Motor neuron (in vitro differentiated cells): ENCODE measurements at places on chromosomes 12 and 14. TPM values are rescaled to one million over a fixed set of nuclear protein-coding genes. Genes with fewer than 3 reads are reported as not detected.

DNA sequence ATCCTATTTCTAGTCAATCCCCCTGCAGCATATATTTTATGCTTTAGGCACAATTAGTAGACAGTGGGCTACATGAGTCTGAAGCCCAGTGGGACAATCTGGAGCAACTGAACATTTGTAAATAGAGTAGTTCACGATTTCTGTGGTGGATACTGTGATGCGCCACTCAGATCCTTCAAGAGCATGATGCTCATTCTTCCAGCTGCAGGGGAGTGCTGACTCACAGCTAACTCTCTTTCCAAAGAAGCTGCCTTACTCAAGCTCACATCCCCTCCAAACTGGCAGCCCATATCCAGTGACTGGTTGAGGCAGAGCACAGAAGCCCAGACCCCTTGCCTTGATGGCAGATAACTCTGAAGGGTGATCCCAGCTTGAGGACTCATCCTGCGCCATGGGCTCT, 224.2 kb upstream of the EEA1 start:
- no peak for ATAC-seq

- ATAC-seq, result no peak
These were observed 29.5 kb downstream of the YAF2 start for GRCh38 chr12:42208574-42208973.

DNA sequence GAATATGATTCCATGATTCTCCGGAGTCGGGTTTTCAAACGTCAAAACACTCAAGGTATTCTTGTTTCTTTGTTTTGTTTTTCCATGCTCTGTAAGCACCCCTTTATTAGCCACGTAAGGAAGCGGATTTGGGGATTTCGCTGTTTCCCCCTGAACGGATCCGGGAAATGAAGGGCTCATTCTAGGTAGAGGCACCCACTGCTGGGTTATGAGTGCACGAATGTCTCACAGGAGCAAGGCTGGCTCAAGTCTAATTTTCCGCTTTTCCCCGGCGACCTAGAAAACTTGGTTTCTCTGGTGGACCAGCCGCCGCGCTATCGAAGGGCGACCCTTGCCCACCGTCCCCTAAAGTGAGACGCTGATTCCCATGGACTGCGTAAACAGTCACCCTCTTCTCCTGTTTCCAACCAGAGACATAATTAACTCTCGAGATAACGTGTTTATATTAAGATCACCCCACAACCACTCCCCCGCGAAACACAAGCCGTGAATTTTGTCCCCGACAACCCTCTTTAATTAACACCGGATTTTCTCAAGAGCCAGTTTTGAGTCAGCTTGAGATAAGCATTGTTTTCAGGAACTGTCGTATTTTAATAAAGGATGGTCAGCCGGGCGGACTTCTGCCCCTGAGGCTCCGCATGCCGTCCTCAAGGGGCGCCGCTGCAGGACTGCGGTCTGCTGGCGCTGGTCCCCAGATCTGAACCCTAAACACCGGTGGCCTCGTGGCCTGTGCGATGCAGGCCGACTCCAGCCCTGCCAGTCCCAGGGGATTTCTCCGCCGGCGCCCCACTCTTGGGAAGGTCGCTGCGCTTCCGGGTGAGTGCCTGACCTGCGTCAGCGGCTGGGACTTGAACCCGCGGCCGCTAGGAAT, 515 bp upstream of the ABCC9 start:
- peak; percentile 13 for ATAC-seq

- no peak for ATAC-seq
These were observed 43.9 kb upstream of the DLK1 start for GRCh38 chr14:100682749-100683148.

DNA sequence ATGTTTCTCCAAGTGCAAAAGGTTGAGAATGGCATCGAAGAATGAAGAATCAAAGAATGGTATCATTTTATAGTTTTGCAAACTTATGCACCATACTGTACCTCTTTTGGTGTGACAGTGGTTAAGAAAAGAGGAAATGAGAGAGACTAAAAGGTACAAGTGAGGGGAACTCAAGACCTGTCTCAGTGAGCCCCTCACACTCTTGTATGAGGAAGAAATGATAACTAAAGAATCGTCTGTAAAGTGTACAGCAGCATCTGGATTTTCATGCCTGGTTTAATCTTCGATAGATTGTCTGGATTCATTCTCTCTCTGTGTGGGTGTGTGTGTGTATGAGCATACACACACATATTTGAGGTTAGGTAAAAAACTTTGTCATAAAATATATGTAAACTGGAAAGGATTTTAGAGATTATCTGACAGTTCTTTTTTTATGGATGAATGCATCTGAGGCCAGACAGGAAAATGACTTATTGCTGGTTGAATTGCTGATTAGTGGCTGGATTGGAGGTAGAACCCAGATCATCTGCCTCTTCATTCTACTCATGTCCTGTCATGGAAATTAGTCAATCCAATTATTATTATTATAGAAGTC, 16.0 kb upstream of the SLC38A2 start:
- ATAC-seq, result no peak

GRCh38 chr12:129635021-129635685, 268.7 kb downstream of the TMEM132D start:
- ATAC-seq, result no peak

DNA sequence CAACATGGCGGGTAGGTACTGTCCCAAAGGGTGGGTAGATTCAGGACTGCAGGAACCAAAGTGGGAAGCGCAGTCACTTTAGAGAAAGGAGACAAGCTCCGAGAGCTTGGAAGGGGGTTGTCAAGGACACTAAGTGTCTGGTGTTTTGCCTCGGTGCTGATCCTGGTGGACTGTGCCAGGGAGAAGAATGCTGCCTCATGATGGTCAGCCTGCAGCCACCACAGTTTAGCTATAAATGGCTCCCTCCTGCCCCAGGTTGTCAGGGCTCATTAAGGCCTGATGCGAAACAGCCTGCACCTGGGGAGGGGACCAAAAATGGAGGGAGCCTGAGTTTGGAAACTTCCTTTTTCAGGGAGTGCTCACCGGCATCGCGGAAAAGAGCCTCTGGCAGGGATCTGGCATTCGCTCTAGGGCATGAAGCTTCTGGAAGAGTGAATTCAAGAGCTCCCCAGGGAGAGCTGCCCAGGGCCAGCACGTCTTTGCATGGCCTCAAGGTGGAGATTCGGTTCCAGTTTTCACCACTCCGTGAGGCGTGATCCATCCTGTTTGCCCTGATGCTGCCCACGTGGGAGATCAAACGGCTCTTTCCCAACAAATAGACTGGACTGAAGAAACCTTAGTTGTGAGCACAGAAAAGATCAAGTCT, 164.0 kb downstream of the FOXN3 start:
- peak; percentile 43 for ATAC-seq

DNA sequence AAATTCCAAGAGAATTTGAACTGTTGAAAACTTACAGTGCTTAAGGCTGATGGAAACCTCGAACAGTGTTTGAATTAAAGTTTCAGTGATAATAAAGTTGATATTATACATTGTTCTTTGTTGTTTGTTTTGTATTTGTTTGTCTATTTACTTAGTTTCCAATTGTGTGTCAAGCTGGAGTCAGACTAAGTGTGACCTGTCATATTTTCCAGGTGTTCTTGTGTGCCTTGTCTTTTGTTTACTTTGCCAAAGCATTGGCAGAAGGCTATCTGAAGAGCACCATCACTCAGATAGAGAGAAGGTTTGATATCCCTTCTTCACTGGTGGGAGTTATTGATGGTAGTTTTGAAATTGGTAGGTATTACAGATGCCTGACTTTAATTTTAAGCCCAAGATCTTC, 6.0 kb downstream of the SLCO1C1 start:
- ATAC-seq, result no peak

DNA sequence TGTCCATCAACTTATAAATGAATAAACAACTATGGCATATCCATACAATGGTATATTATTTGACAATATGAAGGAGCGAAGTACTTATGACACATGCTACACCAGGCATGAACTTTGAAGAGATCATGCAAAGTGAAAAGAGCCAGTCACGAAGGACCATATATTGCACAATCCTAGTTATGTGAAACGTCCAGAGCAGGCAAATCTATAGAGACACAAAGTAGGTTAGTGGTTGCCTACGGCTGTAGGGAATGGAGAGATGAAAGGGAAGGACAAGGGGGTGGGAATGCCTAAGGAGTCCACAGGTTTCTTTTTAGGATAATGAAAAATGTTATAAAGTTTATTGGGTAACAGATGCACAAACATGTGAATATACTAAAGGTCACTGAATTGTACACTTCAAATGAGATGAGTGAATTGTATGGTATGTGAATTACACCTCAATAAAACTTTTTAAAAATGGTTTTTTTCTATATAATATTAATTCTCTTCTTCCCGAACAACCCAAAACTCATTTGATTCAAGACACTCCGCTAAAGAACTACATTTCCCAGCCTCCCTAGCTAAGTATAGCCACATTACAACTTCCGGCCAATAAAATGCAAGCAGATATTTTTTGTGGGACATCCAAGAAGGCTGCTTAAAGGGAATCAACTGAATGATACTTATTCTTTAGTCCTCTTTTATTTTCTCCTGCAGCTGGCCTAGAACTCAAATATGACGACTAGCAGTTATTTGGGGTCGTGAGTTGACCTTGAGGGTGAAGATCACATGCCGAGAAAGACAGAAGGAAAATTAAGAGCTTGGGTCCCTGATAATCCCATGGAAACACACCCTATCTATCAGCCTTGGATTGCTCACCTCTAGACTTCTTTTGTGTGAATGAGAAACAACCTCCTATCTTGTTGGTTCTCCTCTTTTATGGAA, 187.2 kb downstream of the TTC8 start:
- no peak for ATAC-seq

DNA sequence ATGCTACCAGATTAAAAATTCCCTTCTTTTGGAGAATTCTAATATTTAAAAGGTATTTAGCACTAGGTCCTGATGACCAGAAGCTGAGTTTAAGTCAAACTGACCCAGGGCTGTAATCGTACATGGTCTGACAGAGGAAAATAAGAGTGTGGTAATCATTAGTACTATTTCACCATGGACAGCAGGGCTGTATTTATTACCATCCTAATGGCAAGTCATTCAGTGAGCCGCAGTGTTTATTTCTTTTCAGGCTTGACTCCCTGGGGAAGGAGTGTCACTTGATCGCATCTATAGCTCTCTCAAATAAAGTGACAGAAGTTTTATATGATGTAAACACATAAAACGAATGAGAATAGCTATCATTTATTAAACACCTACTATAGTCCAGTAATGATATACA, 261.8 kb downstream of the BTG1 start:
- ATAC-seq, result peak; percentile 97

- ATAC-seq, result no peak
These were observed 41.1 kb downstream of the GRIP1 start for GRCh38 chr12:66637699-66638301.

- peak; percentile 60 for ATAC-seq
These were observed 135.7 kb upstream of the SLC16A7 start for GRCh38 chr12:59459966-59460660.

DNA sequence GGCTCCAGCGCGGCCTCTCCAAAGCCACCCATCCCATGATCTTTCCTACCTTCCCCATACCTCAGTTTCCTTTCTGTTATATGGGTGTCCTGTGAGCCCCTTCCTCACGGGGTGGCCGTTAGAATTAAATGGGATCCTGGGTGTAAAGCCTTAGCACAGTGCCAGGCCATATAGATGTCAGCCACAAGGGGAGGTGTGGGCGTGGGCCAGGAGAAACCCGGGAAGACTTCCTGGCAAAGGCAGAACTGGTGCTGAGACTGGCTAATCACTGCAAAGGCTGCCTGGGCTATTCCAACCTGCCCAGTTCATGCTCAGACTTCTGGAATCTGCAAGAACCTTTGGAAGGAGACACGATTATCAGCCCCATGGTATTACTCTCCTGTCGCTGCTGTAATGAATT, 11.0 kb upstream of the NCOR2 start:
- ATAC-seq, result no peak

GRCh38 chr12:46401662-46402061, 29.1 kb upstream of the SLC38A2 start:
- ATAC-seq, result peak; percentile 47

DNA sequence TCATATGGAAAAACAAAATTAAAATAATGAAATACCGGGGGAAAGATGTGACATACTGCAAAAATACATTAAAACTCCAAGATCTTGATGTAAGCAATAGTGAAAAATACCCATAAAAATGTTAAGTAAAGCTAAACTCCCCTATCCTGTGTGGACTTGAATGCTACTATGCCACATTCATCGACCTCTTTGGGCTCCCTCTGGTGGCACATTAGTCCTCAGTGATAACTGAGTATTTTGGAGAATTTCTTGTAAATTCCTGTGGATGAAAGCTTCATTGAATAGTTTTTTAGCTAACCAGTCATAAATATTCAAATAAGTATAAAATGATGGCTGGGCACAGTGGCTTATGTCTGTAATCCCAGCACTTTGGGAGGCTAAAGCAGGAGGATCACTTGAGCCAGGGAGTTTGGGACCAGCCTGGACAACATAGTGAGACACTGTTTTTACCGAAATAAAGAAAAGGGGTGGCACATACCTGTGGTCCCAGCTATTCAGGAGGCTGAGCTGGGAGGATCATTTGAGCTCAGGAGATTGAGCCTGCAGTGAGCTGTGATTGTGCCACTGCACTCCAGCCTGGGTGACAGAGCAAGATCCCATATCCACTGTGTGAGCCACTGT, 42.4 kb upstream of the SGPP1 start:
- ATAC-seq, result no peak

- ATAC-seq, result no peak
These were observed 203.6 kb downstream of the GXYLT1 start for GRCh38 chr12:41941079-41941478.

DNA sequence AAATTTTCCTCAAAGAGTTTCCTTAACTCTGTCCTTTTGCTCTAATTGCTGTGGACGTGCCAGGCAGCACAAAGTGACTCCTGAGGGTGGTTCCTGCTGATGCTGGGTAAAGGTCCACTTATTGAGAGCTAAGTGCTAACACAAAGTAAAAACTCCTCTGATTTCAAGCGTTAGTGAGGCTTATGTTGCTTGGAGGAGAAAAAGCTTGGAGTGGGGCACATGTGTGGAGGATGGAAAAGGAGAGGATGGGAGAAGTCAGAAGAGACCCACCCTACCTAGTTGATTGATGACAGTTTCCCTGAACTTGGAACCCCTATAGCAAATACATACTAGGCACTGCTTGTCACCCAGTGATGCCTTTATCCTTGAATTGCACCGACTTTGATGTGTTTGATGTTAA, 10.1 kb upstream of the SLC11A2 start:
- ATAC-seq, result no peak

DNA sequence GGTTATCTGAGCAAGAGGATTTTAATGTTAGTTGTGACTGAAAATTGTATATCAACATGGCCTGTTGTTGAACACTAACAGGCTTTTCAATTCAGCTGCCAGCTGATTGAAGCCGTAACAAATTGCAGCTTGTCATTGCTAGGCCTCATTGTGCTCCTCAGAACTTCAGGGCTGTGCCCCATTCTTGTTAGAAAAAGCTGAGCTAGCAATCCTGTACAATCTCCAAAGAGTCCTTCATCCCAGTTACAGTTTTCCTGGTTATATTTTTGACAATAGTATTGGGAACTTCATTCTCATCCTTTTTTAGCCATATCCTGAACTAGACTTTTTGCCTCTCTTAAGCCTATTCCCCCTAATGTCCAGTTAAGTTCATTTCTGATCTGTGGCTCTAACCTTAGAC, 564.1 kb upstream of the ATXN7L3B start:
- no peak for ATAC-seq

The ARPC3 gene
- 224 and 288 TPM in 2 replicates for total RNA-seq

The CYP27B1 gene
- total RNA-seq, result 0.75 and 0.76 TPM in 2 replicates

The MDP1 gene
- total RNA-seq, result 31.4 and 33.5 TPM in 2 replicates

The GDF3 gene
- total RNA-seq, result 30.7 and 32.2 TPM in 2 replicates

The MUCL1 gene
- not detected in 2 replicates for total RNA-seq

The P2RX4 gene
- 6.0 and 7.3 TPM in 2 replicates for total RNA-seq

The PTPRR gene
- 1.3 and 1.9 TPM in 2 replicates for total RNA-seq

The TAS2R31 gene
- 3.4 and 4.3 TPM in 2 replicates for total RNA-seq

The PLEK2 gene
- total RNA-seq, result 0.32 TPM in 1 of 2 replicates, not detected in the other

The TSPAN8 gene
- not detected in 2 replicates for total RNA-seq

The SMIM41 gene
- total RNA-seq, result not detected in 2 replicates
